ENCODE measurements at places on chromosomes 7 and 10.

GRCh38 chr10:104441329-104442000 is 87.8 kb downstream of the CFAP58 start:
- DNase-seq: no peak

DNA sequence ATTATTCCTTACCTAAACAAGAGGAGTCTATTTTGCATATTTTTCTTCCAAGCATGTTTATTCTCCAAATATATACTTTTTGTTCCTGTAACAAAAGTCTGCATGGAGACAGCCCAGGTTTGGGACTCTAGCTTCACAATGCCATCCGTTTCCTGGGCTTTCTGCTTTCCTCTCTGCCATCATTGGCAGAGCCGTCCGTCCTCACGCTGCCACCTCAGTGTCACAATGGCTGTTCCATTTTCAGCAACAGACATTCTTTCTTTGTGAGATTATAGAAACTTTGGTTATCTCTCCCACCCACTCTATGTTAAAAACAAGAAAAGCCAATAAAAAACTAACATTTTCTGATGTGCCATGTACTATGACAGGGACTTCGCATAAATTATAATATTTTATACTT is 825.2 kb downstream of the REEP3 start:
- DNase-seq: no peak

GRCh38 chr7:114802632-114803031 is 119.3 kb upstream of the MDFIC start:
- no peak for DNase-seq

DNA sequence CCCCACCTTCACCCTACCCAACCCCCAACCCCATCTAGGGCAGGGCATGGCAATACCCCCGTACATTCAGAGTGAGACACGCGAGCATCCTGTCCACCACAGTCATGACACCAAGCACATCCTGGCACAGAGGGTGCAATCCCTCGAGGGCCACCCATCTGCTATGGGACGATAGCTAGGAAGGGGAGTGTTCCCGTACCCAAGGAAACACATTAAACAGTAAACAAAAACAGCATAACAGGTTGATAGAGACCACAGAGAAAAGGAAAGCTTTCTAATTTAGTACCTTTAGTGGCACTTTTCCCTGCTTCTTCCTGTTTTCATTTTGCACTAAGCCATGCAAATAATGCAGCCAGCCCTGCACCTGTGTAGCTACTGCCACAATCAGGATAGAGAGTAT is 2.3 kb upstream of the SMKR1 start:
- no peak for DNase-seq

GRCh38 chr10:16116404-16117304 is 256.3 kb upstream of the MINDY3 start:
- no peak for DNase-seq

DNA sequence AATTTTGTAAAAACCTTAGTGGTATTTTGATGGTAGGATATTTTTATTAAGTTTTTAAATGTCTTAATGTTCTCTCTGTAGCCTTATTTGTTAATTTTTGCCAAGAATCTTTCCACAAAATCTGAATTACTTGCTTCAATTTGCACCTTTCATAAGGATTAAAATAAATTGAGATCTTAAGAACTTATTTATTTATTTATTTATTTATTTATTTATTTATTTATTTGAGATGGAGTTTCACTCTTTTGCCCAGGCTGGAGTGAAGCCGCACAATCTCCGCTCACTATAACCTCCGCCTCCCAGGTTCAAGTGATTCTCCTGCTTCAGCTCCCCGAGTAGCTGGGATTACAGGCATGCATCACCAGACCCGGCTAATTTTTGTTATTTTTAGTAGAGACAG is 98.6 kb downstream of the PPP1R9A start:
- DNase-seq: no peak

- DNase-seq: no peak
These were observed 178.2 kb downstream of the AKR1D1 start for GRCh38 chr7:138254444-138254843.

DNA sequence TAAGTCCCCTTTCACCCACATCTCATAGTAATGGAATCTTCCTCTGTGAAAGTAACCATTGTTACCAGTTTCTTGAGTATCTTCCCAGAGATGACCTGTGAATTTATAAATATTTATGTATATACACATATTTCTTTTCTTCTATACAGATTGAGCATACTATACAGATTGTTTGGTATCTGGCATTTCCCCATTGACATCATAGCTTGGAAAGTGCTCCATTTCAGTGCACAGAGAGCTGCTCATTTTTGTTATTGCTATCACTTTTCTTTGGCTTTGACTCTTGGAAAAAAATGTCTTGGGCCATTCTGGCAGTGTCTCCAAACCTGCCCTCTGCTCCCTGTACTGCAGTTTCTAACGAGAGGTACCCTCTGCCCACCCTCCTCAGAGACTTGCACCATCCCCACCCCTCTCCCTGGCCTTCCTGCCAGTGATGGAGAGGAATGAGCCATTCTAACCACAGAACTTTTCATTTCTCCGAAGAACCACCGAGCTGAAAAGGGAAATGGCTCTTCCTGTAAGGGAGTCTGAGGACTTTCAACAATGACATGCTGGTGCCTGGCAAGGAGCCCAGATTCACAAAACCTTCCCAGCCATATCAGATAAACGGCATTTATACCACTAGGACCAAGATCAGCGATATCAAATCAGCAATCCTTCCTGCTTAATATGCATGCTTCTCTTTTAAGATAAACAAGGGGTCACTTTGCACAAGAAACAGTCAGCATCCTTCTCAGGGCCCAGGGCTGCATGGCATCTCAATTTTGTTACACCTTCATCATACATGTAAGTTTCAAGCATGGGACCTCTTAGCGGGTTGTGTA is 19.7 kb upstream of the CCSER2 start:
- peak; percentile 67 for DNase-seq

All from left cardiac atrium (tissue), 4 donors.